ENCODE measurements at places on chromosomes 2 and 18.

DNA sequence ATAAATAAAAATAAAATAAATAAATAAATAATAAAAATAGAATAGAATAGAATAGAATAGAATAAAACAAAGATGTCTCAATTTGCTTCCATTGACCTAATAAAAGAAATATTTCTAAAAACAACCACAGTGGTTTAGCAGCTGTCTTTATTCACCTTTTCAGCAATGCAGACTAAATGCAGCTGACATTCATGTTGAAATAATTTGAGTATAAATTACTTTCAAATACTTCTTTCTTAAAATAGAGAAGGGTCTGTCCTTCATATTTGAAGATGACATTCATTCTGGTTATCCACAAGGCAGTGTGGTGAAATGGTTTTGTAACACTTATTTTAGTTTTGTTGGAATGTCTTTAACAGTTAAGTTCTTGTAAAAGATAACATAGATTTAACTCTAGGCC lies 469.4 kb downstream of the IRS1 start:
- DNase-seq = no peak

- DNase-seq = no peak
These were observed 113.4 kb downstream of the COPS8 start for GRCh38 chr2:237199082-237199481.

DNA sequence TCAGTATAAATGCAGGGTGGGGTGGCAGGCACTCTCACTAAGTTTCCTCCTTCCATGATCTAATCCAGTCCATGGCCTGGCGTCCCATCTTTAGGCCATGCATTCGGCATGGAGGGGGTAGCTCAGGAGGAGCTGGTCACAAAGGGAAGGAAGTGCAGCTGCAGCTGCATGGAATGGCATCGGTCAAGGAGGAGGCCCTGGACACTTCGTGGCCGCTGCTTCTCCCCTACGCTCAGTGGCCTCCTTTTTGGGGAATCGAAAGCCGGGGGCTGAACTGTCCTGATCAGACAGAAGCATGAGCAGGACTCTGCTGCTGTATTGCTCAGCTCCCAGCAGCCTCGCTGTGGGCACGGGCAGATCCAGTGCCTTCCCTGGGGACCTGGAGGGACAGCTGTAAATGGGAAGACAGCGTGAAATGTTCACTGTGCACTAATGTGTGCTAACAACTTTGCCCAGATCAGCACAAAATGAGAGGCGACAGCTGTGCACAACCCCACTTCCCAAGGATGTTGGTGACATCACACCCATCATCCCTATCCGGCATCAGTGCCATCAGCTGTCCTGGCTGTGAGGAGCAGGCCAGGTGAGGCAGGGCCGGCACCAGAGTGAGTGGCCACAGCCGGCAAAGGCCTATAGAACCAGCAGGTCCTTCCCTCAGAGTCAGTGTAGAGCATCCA lies 520.1 kb upstream of the RAB6C start:
- DNase-seq = no peak

- peak; percentile 97 for DNase-seq
These were observed at the start of gene KDM3A for GRCh38 chr2:86440631-86441391. Gene KDM3A, plus strand, starts transcription at chr2:86441371. Its CDS starts 677 bp downstream, at chr2:86442048.

DNA sequence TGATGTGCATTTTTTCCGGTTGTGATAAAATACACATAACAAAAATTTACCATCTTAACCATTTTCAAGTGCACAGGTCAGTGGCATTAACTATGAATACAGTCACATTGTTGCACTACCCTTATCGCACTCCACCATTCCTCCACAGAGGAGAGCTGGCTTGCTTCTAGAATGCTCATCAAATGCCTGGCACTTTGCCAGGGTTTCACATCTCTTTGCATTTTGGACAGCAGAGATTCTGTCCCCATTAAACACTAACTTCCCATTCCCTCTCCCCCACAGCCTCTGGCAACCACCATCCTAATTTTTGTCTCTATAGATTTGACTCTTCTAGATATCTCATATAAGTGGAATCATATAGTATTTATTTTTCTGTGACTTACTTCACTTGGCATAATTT lies 165.0 kb downstream of the ASB1 start:
- DNase-seq = no peak

All from HAP-1 (cell line).